Myocyte (in vitro differentiated cells): ENCODE measurements at places on chromosomes 3 and 15. TPM values are rescaled to one million over a fixed set of nuclear protein-coding genes. Genes with fewer than 3 reads are reported as not detected.

The XRN1 gene
- total RNA-seq = 29.4 and 33.4 TPM in 2 replicates

The PRRT3 gene
- 1.1 and 1.3 TPM in 2 replicates for total RNA-seq

The AGTR1 gene
- 5.6 and 7.1 TPM in 2 replicates for total RNA-seq

The STAB1 gene
- total RNA-seq = 0.16 and 0.59 TPM in 2 replicates

- DNase-seq = no peak
Observed at GRCh38 chr3:16869261-16870005, 15.3 kb upstream of the PLCL2 start.

DNA sequence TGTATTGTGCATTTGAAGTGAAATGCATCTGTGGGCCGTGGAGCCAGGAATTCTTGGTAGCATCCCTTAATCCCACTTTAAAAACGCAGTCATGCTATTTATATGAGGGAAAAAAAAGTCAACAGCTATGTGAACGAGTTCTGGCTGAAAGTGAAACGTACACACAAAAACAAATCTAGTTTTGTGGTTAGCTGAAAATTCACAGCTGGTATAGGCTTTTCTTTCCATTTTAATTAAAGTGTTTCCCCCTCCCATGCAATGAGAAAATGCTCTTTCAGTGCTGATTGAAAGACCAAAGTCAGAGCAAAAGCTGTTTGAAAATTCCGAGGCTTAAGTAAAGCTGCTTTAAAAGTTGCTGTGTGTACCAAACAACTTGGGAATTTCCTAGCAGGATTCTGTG is 297.4 kb downstream of the PLCL2 start:
- no peak for DNase-seq

GRCh38 chr15:69576948-69577351 is 124.3 kb downstream of the RPLP1 start:
- no peak for DNase-seq

GRCh38 chr3:46096781-46097180 is 69.5 kb upstream of the XCR1 start:
- DNase-seq = no peak
